ENCODE measurements at places on chromosomes 13 and 19. TPM values are rescaled to one million over a fixed set of nuclear protein-coding genes. Genes with fewer than 3 reads are reported as not detected.
A peak's percentile ranks its signal among the peaks of the same experiment; 100 is the strongest.

DNA sequence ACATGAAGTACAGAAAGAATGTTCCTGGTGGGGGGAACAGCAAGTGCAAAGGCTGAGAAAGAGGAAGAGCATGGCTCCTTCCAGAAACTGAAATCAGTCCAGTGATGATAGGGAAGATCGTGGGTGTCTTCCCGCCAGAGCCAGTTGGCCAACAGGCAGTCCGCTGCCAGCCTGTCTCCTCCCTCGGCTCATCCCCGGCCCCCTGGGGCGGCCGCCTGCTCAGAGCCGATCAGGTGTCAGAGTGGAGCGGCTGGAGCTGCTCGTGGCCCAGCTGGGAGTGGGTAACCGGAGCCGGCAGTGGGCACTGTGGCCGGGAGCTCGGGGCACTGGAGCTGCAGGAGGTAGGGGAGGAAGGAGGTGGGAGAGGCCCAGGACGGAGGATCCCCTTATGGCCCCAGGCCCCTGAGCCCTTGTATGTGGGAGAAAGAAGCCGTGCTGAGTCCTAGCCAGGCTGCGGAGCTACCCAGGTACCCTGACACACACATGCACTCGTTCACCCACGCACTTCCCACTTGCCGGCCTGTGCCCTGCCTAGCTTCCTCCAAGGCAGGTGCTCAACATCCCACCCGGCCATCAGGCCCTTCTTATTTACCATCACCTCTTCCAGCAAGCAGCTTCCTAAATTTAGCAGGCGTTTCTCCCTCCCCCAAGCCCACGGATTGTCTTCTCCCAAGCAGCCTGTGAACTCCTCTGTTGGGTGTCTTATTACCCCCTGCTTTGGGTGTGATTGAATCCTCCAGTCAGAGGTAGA, 1.7 kb downstream of the ANKRD24 start:
- H3K27me3 ChIP-seq = no peaks in the 10 kb centered on the region
- DNase-seq = no peak
- no peak overlapping the region for H3K27ac ChIP-seq
- H3K4me3 ChIP-seq = peak overlapping the region; percentile 48
- peaks cover 25% of the 10 kb centered on the region for H3K4me1 ChIP-seq

GRCh38 chr13:54016542-54016941, 987.9 kb downstream of the OLFM4 start:
- no peaks in the 10 kb centered on the region for H3K4me1 ChIP-seq
- H3K36me3 ChIP-seq = no peaks in the 10 kb centered on the region
- H3K27ac ChIP-seq = no peak overlapping the region
- no peaks in the 10 kb centered on the region for H3K27me3 ChIP-seq

DNA sequence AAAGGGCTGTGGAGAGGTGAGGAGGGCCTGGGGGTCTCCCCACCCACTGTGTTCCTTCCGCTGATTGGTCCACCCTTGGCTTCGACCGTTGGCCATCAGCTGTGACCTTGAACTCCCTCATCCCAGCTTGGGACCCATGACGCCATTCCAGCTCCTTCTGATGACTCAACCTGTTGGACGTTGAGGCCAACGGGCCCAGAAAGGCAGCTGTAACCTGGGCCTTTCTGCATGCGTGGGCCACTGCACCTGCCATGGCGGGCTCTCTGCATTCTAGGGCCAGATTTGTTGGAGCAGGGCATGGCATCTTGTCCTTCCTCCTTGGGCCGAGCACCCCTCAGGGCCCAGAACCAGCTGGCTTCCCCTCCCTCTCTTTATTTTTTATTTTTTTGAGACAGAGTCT, 30.2 kb downstream of the PEX11G start:
- H3K27ac ChIP-seq = no peak overlapping the region
- no peaks in the 10 kb centered on the region for H3K27me3 ChIP-seq
- no peak for DNase-seq
- H3K36me3 ChIP-seq = peaks cover 37% of the 10 kb centered on the region
- H3K4me1 ChIP-seq = no peaks in the 10 kb centered on the region

DNA sequence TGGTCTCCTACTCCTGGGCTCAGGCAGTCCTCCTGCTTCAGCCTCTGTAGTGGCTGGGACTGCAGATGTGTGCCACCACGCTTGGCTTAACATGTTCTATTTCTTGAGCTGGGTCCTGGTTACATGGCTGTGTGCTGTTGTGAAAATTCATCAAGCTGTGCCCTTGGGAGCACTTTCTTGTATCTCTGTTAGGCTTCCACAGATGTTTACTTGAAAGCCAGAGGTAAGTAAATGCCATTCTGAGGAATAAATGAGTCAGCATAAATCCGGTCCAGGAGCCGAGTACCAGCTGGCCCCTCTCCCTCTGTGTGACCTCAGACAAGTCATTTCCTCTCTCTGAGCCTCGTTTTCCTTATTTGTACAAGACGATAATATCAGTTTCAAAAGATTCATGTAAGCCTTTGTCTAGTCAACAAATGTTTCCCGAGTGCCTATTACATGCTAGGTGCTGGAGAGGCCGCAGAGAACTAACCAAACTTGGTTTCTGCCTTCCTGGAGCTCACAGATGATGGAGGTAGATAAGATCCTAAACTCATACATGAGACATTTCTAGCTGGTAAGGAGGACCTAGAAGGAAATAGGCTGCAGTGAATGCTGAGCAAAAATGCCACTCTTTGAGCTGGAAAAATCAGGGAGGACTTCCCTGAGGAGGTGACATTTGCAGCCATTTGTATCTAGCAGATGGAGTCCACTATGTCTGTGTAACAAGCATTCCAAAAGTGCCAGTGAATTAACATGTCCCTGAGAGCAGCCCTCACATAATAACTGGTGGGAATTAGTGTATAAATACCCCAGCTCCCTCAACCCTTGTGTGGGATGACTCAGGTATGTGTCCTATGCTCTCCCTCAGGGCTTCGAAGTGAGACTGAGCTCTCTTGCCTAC, 2.7 kb upstream of the RASAL3 start:
- peak overlapping the region; percentile 90 for H3K27ac ChIP-seq
- H3K4me3 ChIP-seq = peak overlapping the region; percentile 54
- H3K4me1 ChIP-seq = peaks cover 52% of the 10 kb centered on the region
- peak; percentile 48 for DNase-seq
- peaks cover 4% of the 10 kb centered on the region for H3K36me3 ChIP-seq
- H3K27me3 ChIP-seq = peaks cover 5% of the 10 kb centered on the region

DNA sequence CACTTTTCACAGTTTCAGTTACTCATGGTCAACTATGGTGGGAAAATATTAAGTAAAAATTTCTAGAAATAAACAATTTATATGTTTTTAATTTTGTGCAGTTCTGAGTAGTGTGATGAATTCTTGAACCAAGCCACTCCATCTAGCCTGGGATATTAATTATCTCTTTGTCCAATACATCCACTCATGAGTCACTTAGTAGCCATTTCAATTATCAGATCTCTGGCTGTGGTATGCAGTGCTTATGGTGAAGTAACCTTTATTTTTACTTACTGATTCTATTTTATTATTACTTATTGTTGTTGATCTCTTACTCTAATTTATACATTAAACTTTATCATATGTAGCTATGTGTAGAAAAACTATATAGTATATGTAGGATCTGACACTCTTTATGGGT, 128.9 kb upstream of the KLHL1 start:
- no peaks in the 10 kb centered on the region for H3K36me3 ChIP-seq
- no peaks in the 10 kb centered on the region for H3K27me3 ChIP-seq
- no peak for DNase-seq
- H3K4me1 ChIP-seq = no peaks in the 10 kb centered on the region

GRCh38 chr13:58018020-58018419, 386.5 kb downstream of the PCDH17 start:
- H3K27ac ChIP-seq = no peak overlapping the region
- H3K36me3 ChIP-seq = no peaks in the 10 kb centered on the region
- no peak overlapping the region for H3K4me3 ChIP-seq
- H3K4me1 ChIP-seq = no peaks in the 10 kb centered on the region
- DNase-seq = no peak
- H3K27me3 ChIP-seq = no peaks in the 10 kb centered on the region

DNA sequence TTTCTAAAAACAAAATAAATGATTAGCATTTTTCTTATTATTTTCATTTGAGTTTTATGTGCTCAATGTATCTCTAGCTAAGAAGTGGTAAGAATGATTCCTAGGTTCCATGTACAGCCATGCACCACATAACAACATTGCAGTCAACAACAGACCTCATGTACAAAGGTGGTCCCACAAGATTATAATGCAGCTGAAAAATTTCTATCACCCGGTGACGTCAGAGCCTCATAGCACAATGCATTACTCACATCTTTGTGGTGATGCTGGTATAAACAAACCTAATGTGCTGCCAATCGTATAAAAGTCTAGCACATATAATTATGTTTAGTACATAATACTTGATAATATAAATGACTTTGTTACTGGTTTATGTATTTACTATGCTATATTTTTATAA, 120.5 kb downstream of the SLC7A1 start:
- H3K36me3 ChIP-seq = no peaks in the 10 kb centered on the region
- H3K27me3 ChIP-seq = peaks cover 4% of the 10 kb centered on the region
- H3K27ac ChIP-seq = no peak overlapping the region
- H3K4me3 ChIP-seq = no peak overlapping the region
- H3K4me1 ChIP-seq = peaks cover 2% of the 10 kb centered on the region

GRCh38 chr19:33394006-33394722, 20.7 kb downstream of the CEBPG start:
- H3K27ac ChIP-seq = no peak overlapping the region
- no peaks in the 10 kb centered on the region for H3K36me3 ChIP-seq
- H3K27me3 ChIP-seq = no peaks in the 10 kb centered on the region
- no peak overlapping the region for H3K4me3 ChIP-seq

- H3K36me3 ChIP-seq = no peaks in the 10 kb centered on the region
- no peak overlapping the region for H3K27ac ChIP-seq
- DNase-seq = no peak
Observed at GRCh38 chr13:95660981-95661581, 15.9 kb upstream of the DNAJC3 start.

- no peak overlapping the region for H3K4me3 ChIP-seq
- peaks cover 44% of the 10 kb centered on the region for H3K36me3 ChIP-seq
- H3K27me3 ChIP-seq = peaks cover 2% of the 10 kb centered on the region
- peak overlapping the region; percentile 4 for H3K27ac ChIP-seq
- no peak for DNase-seq
- no peaks in the 10 kb centered on the region for H3K4me1 ChIP-seq
Observed at GRCh38 chr13:41848435-41849255, 112.3 kb downstream of the VWA8 start.

DNA sequence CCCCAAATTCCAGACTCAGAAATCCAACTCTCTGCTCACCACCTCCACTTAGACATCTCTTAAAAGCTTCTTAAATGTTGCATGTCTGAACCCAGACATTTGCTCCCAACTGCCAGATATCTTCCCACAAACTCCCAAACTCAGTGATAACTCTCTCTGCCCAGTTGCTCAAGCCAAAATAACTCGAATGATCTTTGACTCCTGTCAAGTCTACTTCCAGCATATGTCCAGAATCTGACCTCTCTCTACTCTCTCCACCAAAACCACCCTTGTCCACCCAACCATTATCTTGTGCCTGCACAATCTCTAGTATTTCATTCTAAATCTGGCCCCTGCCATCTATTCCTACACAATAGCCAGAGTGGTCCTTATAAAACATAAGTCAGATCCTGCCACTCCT, 99.3 kb downstream of the FGF14 start:
- H3K36me3 ChIP-seq = no peaks in the 10 kb centered on the region
- no peaks in the 10 kb centered on the region for H3K4me1 ChIP-seq
- no peak for DNase-seq
- no peaks in the 10 kb centered on the region for H3K27me3 ChIP-seq
- H3K27ac ChIP-seq = no peak overlapping the region

DNA sequence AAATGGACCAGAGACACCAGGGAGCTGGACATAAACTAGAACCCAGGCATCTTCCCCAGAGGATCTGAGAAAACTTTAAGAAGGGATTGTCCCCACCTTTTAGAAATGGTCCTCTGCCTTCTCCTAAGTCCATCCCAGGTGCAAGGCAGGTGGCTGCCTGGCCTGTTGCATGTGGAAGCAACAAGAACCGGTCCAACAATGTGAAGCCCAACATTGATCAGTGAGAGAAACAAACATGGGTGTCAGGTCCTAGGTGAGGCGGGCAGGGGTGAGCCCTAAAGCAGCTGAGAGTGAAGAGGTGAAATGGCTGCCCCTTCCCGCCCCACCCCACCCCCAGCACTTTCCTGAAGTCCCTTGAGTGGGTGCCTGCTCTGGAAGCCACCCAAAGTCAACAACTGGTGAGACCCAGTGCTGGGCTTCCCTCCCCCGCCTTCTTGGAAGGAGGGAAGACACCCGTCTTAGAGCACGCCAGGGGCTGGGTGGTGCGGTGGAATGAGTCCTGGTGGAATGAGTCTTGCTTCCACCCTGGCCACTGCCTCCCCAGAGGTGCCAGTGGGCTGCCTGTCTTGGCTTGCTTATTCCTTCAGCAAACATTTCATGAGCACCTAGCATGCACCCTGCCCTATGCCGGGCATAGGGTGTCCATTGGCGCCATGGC, 1.7 kb downstream of the AP1M1 start:
- peaks cover 21% of the 10 kb centered on the region for H3K36me3 ChIP-seq
- peaks cover 42% of the 10 kb centered on the region for H3K4me1 ChIP-seq
- no peaks in the 10 kb centered on the region for H3K27me3 ChIP-seq
- no peak for DNase-seq
- H3K27ac ChIP-seq = peak overlapping the region; percentile 78
- H3K4me3 ChIP-seq = peak overlapping the region; percentile 98

- no peak for DNase-seq
- no peaks in the 10 kb centered on the region for H3K4me1 ChIP-seq
- no peak overlapping the region for H3K27ac ChIP-seq
- no peak overlapping the region for H3K4me3 ChIP-seq
Observed at GRCh38 chr13:106001443-106001842, 534.0 kb downstream of the EFNB2 start.

DNA sequence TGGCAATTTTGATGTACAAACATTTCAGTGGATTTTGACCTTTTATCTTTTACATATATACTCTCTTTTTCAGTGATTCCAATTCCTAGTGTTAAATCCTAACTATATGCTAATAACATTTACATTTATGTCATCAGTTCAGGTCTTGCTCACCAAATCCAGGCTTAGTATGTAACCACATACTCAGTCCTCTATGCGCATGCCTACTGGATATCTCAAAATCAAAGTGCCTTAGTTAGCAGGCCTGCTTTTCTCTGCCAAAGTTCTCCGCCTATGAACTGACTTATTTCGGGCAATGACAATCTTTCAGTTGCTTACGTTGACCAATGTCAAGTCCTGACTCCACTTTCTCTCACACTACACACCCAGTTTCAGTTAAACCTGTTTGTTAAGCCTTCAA, 478.5 kb upstream of the SLITRK1 start:
- H3K36me3 ChIP-seq = no peaks in the 10 kb centered on the region
- no peak overlapping the region for H3K27ac ChIP-seq
- DNase-seq = no peak

DNA sequence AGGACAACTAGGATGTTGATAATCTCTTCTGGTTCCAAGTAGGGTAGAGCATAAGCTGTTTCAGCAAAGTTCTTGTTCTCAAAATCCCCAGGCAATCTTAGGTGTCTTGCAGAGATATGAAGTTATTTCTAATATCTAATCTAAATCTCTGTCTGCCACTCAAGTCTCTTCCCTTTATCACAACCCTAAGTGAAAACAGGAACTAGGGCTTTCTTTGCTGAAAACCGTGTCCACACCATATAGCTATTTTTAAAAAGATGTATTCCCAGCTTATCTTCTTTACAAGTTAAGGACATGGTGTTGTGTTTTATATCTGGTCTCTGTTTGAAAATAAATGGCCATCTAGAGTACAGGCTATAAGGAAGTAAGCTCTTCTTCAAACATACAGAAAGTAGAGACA, 11.3 kb upstream of the RNASEH2B start:
- H3K36me3 ChIP-seq = peaks cover 20% of the 10 kb centered on the region
- DNase-seq = no peak
- H3K27me3 ChIP-seq = peaks cover 5% of the 10 kb centered on the region
- no peak overlapping the region for H3K4me3 ChIP-seq
- peaks cover 14% of the 10 kb centered on the region for H3K4me1 ChIP-seq

The KCNJ14 gene
- 1.4 TPM for total RNA-seq

The CEACAM20 gene
- total RNA-seq = not detected

The PABPC3 gene
- 0.42 TPM for total RNA-seq

The CLDN10 gene
- not detected for total RNA-seq

The KANK2 gene
- total RNA-seq = 7.9 TPM

The FBN3 gene
- 0.50 TPM for total RNA-seq

The ZNF573 gene
- total RNA-seq = 14.0 TPM

The ERICH4 gene
- total RNA-seq = not detected

The SPIB gene
- 0.42 TPM for total RNA-seq
